ENCODE measurements at places on chromosomes 1 and 21.

DNA sequence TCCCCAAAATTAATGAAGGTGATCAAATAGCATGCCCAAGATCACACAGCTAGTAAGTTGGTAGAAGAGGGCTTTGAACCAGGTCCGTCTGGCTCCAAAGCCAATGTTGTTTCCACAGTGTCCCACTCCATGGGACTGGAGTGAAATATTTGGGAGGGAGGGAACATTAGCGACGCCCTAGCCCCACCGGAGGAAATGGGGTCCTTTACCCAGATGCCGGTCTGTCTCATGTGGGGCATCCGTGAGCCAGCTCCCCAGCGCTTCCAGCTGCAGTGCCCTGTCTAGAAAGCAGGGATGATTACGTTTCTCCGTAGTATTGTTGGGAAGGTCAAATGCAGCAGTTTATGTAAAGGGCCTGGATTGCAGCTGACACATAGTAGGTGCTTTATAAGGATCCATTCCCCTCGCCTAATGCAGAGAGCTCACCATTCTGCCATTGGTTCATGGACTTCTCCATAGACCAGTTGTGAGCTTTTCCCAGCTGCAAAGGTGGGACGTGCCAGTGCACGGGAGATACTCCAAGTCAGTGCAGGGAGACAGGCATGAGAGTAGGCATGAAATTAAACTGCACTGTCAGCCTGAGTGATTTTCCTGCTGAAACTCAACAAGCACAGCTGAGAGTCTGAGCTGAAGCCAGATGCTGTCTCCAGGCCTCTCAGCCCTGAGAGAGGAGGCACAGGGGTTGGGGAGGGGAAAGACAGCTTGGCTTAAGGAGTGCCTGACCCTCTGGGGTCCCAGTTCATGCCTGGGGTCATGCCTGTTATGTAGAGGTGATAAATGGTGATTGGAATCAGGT, 24.7 kb downstream of the QSOX1 start:
- no peak for DNase-seq

DNA sequence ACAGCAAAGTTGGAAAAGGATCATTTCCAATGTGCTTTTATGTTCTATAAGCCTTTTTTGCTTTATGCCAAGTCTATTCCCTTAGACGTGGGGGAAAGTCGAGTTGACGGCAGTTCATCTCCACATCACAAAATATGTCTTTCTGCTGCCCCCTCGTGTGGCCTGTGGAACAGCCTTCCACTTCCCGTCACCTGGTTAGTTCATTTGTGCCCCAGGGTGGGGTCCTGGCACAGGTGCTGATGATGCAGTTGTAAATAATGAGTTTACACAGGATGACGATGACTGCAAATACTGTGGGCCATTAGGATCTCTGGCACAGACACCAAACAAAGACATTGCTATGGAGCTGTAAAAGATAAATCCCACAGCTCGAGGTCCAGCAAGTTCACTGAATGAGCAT, 10.0 kb upstream of the OTUD3 start:
- no peak for DNase-seq

GRCh38 chr1:11308699-11309224, 35.8 kb downstream of the UBIAD1 start:
- DNase-seq = no peak

DNA sequence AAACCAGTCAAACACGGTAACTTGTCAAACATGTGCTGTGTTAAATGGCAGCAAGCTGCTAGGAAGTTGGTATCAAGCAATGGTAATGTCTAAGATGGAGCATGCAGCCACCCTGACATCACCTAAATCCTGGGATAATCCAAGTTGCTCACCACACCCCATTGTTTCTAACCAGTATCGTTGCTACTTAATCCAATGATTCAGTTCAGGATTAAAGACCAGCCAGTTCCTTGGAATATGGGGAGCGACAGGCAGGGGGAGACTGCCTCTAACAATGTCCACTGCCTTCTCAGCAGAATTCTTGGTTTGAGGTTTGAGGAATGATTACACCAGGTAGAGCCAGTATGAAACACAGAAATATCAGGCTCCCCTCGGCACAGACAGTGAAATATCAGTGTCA, 122.1 kb upstream of the IFFO2 start:
- DNase-seq = no peak

Data from fibroblast of skin of abdomen (primary cell).